Activated naive CD4-positive, alpha-beta T cell treated with anti-CD3 and anti-CD28 coated beads, Interleukin-2, amount 10 ng/mL, durations not matched to agents 7 days and 5 days (primary cell): ENCODE measurements at places on chromosomes 11 and 22.

- no peak for DNase-seq
Observed at GRCh38 chr11:32426192-32426591, 9.1 kb downstream of the WT1 start.

DNA sequence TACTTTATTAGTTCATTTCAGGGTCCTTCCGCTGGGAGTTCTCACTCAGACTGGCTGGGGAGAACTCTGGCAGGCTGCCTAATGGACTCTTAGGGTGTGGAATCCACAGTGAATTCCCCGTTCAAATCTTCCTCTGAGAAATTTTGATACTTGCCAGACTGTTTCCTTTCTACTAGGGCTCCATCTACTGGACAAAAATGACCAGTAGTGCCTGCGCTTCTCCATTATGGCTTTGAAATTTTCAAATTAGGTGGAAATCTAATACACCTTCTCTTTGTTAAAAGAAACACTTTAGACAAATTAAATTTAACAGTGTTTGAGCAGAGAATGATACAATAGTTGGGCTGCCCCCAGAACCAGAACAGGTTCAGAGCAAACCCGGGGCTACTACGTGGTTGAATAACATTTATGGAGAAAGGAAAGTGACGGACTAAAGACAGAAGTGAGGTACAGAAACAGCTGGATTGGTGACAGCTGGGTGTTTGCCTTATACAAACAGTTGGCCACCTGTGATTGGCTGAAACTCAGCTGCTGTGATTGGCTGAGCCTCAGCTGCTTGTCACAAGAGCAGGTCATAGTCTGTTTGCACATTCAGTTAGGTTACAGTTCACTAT, 52.9 kb upstream of the FDX1 start:
- DNase-seq = peak; percentile 29

GRCh38 chr22:30220338-30221012, 26.1 kb downstream of the LIF start:
- DNase-seq = no peak

DNA sequence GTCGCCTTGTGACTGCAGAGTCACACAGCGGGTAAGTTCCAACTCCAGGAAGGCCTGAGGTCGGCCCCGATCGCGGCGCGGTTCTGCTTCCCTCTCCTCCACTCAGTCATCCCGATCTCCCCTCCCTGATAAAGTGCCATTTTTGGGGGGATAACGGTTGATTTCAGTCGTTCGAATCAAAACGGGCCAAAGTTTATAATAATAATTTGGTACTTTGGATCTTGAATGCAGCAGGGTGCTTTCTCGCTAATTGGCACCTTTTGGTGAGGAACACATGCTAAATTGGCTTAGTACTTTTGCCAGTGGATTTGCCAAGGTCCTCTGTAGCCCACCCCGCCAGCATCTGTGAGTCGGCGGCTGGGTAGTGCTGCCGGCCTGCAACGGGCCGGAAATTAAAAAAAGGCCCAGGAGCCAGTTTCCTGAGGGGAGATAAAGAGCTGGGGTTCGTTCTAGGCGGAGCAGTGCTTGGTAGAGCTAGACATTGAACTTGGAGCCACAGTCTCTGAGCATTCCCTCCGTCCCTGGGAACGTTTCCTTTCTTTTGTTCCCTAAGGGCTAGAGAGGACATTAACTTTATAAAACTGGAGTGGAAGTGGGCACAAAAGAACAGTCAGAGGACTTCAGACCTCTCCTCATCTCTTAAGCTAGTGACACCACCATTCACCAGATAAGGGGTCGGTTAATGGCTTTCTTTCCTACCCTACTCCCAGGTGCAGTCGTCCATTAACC, 997 bp downstream of the UBE2L3 start:
- DNase-seq = peak; percentile 48

DNA sequence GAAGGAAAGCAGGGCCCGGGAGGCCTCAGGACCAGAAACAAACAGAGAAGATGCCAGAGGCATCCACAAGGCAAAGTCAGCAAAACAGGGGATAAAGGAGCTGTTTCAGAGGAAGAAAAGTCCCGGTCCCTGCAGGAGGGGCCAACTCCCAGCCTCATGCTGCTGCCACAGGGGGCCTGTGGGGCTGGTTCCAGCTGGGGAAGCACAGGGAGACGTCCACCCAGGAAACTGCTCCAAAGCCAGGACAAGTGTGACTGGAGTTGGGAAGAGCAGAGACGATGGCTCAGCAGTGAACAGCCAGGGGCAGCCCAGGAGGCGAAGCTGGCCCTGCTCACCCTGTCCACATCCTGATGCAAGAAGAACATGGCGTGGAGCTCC, 454.4 kb downstream of the BRD1 start:
- DNase-seq = no peak
